ENCODE measurements at places on chromosomes 4 and X.

DNA sequence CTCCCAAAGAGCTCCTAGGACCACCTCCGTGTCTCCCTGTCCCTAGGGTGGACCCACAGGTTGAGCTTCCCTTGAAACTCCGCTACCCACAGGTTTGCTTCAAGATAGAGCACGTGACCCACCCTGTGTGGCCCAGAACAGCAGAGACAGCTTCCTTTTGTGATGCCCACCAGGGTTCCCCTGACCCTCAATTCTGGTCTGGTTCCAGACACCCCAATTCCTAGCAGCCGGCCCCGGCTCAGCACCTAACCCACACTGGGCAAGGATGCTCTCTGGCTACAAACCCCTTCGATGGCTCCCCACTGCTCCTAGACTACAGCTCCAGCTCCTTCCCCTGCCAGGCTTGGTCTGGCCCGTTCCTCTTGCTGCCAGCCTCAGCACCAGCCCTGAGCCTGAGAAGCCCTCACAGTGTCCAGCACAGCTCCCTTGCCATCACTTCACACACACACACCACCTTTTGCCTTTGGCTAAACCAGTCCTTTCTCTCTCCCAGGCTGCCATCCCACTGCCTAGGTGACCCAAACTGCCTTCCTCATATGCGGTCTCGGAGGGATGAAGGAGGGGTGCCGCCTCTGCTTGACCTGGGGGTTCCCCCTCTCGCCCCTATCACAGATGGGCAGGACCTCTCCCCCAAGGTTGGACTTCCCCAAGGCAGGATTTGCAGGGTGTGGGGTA lies 6.2 kb downstream of the PNCK start:
- DNase-seq = no peak

- no peak for DNase-seq
These were observed 26.1 kb downstream of the ARFIP1 start for GRCh38 chr4:152805818-152806217.

DNA sequence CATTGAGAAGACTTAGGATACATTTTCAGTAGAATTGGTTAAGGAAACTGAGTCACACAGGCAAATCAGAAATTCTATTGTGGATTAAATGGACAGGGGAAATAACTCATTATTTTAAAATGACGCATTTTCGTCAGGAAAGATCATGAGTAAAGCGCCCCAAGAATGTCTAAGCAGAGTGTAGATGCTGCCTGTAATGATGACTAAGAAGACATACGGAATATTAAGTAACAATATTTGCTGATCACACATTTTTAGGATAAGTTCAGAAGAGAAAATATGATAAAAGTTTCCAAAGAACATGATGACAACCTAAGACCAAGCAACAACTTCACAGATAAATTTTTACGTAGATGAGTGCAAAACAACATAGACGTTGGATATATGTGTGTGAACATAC lies 596.3 kb upstream of the TENM3 start:
- DNase-seq = no peak

DNA sequence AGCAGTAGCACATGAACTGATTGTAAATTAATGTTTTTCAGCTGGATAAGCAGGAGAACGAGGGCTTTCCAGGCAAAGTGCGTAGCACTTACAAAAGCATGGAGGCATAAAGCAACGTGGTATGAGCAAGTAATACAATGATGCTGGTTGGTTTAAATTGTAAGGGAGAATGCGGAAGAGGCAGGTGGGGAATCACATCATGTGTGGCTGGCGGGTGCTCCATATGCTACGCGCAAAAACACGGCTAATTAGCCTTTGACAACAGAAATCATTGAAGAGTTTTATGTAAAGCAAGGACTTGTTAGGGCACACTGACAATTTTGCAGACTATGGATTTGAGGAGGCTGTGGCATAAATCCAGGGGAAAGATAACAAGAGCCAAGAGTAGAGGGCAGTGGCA lies 14.6 kb downstream of the SYTL4 start:
- DNase-seq = no peak

DNA sequence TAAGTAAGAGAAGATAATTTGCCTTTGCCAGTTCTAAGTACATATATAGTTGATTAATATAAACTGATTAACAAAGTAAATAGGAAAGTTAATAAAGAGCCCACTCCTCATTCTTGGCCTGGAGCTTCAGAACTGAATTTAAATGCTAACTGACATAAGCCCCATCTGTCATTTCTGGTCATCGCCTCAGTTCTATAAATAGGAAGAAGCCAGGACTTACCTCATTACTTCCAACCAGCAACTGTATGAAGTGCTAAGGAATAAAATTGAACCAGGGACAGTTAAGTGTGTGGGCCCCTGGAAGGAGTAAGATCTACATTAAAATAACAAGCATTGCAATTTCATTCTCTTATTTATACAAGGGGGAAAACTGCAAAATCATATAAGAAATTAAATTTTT lies 52.0 kb upstream of the PDLIM5 start:
- no peak for DNase-seq

DNA sequence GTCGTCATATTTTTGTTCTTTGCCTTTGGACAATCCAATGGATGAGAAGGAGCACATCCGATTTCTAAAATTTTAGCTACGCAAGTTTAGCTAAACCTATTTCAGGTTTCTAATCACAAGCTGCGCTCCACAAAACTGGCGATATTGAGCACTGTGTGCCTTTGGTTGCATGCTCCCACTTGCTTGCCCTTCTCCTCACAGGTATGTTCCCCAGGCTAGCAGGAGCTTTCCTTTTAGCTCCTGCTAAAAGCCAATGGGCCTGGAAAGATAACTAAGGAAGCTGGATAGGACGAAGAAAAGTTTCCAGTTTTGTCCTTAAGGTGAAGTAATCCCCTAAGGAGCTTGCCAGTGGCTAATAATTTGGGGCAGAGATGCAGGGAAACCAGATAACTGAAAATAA lies 975.2 kb downstream of the FSTL5 start:
- no peak for DNase-seq

- DNase-seq = no peak
These were observed 102.6 kb downstream of the HS6ST2 start for GRCh38 chrX:132855780-132856341.

- no peak for DNase-seq
These were observed 108.1 kb upstream of the PABPC4L start for GRCh38 chr4:134309715-134310114.

DNA sequence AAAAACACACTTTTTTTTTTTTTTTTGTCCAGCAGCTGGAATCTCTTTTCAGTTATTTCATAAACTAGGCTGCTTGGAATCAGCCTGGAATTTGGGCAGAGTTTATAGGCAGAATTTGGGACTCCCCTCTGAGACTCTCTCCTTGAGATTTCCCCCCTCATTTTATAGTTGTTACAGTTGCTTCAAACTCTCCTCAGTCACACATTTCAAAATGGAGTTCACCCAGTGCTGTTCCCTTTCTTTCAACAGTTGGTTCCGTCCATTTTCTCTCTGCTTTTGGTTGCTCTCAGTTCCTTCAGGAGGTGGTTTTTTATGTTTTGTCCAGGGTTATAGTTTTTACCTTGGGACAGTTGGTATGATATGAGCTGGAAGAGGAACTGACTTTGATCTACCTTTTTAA lies 27.5 kb downstream of the NSD2 start:
- no peak for DNase-seq

DNA sequence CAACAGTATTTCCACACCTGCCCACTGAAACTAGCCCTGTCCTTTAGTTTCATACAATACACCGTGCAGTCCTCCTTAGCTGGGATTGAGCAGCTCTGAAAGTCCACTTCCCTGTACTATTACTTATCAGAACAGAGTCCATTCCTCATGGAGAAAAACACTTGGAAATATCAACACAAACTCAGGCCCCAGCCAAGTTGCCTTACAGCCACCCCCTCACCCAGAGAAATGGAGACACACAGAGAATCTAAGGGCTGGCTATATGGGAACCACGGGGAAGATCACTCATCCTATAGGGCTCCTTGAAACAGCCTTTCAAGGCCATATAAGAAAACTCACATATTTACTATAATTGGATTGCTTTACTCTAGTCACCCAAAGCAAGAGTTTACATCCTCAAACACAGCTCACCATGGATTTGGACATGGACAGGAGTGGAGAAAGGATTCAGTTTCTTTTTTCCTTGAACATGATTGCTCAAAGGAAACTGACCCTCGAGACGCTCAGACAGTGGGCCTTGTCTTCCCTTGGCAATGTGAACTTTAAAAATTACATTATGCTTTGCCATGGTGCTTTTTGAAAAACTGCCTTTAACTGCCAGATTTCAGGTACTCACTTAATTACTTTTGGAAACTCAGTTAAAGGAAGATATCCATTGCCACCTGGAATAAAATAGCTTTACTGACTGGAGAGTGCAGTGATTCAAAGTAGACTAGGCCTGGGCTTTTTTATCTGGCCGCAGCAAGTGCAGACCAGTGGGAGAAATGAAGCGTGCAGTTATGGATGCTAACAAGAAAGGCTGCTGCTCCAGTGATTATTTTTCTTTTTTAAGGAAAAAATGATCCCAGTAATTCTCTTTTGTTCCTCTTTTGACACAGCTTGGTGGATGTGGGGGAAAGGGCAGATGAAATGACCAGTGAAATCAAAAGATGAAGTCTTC lies 1.6 kb downstream of the SCARB2 start:
- DNase-seq = no peak

DNA sequence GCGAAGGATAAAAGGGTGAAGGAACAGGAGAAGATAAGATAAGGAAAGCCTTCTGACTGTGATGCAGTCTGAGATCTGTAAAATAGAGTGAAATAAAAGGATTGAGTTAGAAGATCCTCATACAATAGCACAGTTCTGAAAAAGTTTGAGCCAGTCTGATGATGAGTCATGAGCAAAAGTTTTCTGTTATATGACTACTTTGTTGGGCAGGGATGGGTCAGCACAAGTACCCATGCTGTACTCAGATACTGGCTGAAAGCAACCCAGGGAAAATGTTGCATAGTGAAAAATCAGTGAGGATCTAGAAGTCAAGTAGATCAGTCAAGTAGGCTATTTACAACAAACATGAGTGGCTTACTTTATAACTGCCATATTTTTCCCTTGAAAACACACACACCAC lies 253.5 kb downstream of the PCDH10 start:
- no peak for DNase-seq

- no peak for DNase-seq
These were observed 20.0 kb upstream of the S100G start for GRCh38 chrX:16629909-16630308.

DNA sequence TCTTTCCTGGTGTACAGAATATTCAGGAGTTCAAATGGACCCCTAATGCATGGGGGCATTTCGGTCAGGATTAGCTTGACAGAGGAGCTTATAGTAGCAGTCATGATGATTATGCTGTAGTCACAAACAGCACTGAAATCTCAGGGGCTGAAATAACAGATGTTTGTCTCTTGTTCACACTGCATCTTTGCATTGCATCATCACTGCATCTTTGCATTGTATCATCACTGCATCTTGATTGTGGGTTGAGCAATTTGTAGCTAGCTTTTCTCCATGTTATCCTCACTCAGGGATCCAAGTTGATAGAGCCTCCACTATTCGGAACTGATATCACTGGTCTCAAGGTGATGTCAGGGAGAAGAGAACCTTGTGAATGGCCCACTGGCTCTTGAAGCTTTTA lies 160.9 kb downstream of the GATB start:
- no peak for DNase-seq

- no peak for DNase-seq
These were observed 207.3 kb downstream of the HS6ST2 start for GRCh38 chrX:132751063-132751690.

GRCh38 chrX:360496-361150 lies 26.1 kb downstream of the PPP2R3B start:
- no peak for DNase-seq

- DNase-seq = no peak
These were observed 53.8 kb downstream of the ARHGAP6 start for GRCh38 chrX:11611965-11612364.

GRCh38 chr4:153181700-153182099 lies 22.5 kb upstream of the TRIM2 start:
- no peak for DNase-seq

Measured in testis (tissue), 5 donors.